ENCODE measurements at places on chromosomes 12 and 14. TPM values are rescaled to one million over a fixed set of nuclear protein-coding genes. Genes with fewer than 3 reads are reported as not detected.
A peak's percentile ranks its signal among the peaks of the same experiment; 100 is the strongest.

DNA sequence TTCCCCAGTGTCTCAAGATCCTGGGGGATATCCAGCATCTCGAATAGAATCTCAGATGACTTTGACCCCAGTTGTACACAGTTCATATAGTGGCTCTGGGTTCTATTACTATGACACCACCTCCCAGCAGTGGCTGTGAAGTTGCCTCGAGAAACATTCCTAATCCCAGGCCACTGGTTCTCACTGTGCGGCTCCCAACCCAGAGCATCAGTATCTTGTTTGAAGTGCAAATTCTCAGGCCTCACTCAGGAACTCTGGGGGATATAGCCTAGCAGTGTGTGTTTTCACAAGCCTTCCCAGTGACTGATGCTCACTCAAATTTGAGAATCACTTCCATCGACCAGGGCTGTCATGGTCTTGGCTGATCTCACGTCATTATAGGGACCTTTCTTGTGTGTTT is 69.3 kb upstream of the IGF1 start:
- no peak for DNase-seq

DNA sequence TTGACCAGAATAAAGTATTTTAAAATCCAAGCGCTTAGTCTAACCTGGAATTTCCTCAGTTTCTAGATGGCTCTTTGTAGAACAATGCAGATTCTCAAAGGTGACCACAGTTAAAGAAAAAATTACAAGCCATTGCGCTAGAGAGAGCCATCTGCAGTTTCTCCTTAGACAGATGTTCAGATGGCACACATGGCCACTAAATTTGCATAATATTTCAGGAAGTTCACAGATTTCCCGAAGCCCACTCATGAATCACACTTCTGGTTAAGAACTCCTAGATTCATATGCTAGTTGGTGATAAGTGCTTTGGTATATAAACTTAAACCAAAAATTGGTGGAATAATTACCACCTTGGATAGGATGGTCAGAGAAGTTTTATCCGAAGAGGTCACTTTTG is 749 bp downstream of the AKAP3 start:
- no peak for DNase-seq

- no peak for DNase-seq
These were observed 393.4 kb upstream of the SEL1L start for GRCh38 chr14:81927070-81927469.

DNA sequence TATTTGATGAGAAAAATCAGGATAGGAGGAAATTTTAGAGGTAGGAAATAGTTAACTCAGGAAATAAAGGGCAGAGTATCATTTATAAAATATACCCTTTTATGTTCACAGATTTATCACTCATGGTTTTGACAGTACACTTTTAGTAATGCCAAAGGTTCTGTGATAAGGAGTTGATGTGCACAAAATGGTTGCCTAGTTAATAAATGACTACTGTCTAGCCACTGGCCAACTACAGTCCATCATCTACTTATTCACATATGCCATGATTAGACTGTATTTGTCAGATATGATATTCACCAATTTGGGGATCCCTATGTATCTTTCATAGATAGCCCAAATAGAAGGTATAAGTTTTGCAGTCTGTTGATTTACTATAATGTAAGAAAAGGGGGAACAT is 19.2 kb upstream of the GXYLT1 start:
- no peak for DNase-seq

DNA sequence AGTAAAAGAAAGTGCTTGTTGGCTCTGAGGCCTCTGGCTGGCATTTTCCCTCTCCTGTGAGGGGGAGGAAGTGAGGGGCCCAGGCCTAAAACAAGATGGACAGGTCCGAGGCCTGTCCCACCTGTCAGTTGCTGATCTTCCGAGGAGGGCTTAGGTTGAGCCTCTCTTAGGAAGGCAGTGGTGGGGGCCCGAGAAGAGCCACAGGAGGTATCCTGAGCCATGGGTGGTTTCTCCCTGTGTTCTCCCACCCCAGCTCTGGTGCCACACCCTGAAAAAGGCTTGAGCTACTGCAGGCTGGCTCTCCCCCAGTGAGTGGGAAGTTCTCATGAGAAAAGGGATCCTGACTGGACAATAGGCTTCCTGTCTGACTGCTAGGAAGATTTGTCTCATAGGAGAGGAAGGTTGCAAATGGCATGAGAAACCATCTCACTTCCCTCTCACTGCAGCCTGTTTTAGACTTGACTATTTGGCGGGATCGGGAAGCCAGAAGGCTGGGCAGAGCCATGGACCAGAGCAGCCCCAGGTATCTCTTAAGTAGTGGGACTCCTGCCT is 72.1 kb upstream of the SRSF5 start:
- DNase-seq: no peak

DNA sequence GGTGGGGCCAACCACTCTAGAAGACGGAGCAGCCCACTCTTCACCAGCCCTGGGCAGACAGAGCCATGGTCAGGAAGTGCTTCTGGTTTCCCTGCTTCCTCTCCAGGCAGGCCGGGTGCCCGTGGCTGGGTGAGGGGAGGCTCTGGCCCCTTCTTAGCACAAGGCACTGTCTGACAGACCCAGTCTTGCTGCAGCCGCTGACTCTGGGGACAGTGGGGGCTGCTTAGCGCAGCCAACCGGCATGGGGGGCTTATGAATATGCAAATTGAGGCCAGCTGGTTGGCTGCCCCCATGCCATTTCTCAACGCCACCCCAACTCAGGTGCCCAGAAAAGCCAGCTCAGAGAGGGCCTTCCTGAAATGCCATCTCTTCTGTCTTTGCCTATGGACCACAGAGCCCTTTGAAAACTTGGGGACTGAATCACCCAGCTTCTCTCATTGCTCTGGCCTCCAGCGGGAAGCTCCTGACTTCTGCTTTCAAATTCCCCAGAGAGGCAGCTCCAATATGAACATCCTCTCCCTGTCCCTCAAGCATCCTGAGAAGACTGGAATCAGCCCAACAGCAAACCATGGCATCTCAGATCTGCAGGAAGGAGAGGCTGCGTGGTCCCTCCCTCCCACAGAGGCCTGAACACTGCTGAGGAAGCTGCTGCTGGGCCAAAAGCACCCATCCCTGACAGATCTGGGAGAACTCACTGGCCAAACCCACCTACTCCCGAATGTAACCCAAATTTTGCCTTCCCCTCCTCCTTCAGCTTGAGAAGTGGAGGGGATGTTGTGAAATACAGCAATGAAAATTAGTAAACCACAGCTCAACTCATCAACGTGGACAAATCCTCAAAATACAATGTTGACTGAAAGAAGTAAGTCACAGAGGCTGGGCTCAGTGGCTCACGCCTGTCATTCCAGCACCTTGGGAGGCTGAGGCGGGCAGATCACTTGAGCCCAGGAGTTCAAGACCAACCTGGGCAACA is at the start of gene PROX2:
PROX2 (minus strand) TSS at position 205 of the 973 bp plus-strand sequence. CDS start 12,311 bp downstream, outside the sequence.
- DNase-seq: no peak

- no peak for DNase-seq
These were observed 98.3 kb downstream of the TTC7B start for GRCh38 chr14:90717916-90718315.

- no peak for DNase-seq
These were observed 15.2 kb upstream of the LRP1-AS start for GRCh38 chr12:57162553-57163125.

GRCh38 chr14:68526512-68527091 is 266.3 kb downstream of the ZFP36L1 start:
- peak; percentile 73 for DNase-seq

DNA sequence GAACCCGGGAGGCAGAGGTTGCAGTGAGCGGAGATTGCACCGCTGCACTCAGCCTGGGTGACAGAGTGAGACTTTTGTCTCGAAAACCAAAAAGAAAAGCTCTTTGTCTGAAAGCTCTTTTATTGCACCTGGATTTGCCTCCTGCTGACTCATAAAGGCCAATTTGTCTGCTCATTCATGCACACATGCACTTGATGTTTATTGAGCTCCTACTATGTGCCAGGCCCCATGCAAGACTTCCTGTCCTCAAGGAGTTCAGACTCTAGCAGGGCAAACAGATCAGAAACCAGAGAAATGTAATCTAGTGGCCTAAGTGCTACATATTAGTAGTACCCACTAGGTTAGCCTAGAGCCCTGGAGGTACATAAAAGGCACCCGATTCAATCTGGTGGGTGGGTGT is 16.3 kb upstream of the MLEC start:
- no peak for DNase-seq

The CRADD gene
- total RNA-seq: 20.5 TPM

The BRAP gene
- 11.8 TPM for total RNA-seq

Measured in NCI-H460 (cell line).